Myocyte (in vitro differentiated cells): ENCODE measurements at places on chromosomes 3 and 15.

- no peak for DNase-seq
These were observed 23.8 kb downstream of the LRRFIP2 start for GRCh38 chr3:37150621-37151020.

DNA sequence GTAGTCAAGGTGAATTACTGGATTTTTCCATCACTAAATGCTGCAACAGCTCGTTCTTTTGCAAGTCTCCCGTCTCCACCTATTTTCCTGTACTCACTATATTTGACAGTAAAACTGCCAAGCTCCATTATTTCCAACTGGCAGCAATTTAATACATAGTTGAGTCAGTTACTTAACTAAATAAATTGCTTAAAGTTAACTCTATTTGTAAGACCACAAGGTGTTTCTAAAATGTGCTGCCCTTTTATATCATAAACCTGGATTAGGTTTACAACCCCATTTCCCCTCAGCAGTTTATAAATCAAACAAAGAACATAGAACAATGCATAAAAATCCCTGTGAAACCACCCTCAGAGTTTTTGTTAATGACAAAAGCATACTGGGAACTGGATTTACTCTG lies 211.4 kb upstream of the DPH6 start:
- no peak for DNase-seq

- no peak for DNase-seq
These were observed 30.2 kb upstream of the MAGEF1 start for GRCh38 chr3:184741798-184742675.

- peak; percentile 46 for DNase-seq
These were observed 13.0 kb downstream of the THBS1 start for GRCh38 chr15:39593656-39594445.

DNA sequence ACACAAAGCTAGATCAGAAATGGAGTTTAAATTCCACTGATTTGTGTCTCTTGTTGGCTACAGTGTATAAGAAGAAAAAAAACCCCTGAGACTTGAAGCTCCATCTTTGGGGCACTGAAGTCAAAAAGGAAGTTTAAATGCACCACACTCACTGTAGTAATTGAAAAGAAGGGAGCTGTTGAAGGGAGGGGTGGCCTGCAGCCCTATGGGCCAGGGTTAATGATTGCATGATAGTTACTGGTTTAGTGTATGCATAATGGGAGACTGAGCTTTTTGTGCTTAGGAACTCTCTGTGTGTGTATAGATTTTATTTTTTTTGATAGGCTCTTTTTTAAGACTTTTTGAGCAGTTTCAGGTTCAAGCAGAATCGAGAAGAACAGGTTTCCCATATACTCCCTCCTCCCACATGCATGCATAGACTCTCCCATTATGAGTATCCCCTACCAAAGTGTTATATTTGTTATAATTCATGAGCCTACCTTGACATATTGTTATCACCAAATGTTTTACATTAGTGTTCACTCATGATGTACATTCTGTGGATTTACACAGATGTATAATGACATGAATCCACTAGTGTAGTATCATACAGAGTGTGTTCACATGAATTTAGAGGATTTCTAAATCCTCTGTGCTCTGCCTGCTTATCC lies 88.2 kb downstream of the TNFAIP8L3 start:
- no peak for DNase-seq

- no peak for DNase-seq
These were observed 197.3 kb upstream of the IL12A start for GRCh38 chr3:159791336-159791735.

DNA sequence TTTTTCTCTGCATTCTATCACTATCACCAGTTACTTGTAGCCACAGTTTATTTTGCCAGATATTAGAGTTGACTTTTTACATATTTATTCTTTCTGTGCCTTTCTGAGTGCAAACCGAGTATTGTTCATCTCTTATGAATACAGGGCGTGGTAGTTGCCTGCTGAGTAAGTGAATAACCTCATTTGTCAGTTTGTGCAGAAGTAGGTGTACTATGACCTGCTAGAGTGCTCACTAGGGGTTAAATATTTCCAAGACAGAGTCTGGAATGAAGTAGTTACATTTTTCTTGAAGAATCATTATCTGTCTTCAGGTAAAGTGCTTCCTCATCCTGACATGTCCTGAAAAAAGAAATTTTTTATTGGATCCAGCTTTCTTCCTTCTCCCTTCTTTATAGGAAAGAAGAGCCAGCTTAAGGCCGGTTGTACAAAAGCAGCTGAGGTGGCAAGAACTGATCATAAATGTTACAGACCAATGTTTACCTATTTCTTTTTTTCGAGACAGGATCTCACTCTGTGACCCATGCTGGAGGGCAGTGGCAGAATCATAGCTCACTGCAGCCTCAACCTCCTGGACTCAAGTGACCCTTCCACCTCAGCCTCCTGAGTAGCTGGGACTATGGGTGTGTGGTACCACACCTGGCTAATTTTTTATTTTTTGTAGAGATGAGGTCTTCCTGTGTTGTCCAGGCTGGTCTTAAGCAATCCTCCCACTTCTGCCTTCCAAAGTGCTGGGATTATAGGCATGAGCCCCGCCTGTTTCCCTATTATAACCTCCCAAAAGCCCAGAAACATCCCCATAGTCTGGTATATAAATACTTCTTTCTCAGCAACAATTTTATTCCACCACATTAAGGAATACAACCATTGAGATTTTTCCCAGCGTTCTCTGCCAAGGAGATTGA lies 182.5 kb downstream of the TPRG1 start:
- DNase-seq = no peak

DNA sequence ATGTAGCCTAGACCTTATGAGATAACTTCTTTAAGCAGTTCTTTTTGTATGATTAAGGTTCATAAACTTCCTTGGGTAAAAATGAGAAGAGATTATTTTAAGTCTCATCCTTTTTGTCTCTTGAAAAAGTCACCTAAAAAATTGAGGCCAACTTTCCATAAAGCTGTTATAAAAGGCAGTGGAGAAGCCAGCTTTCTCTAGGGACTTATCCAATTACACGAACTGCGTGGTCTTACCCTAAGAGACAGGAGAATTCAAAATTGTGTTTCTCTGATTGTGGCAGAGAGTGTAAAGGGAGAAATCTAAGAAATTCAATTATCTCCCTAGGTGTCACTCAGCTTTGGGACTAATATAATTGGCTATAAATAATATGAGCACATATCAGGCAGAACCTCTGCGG lies 262.0 kb downstream of the SHOX2 start:
- peak; percentile 15 for DNase-seq

- no peak for DNase-seq
These were observed 9.9 kb downstream of the IL17RD start for GRCh38 chr3:57155310-57155643.

- DNase-seq = no peak
These were observed 33.9 kb downstream of the SHQ1 start for GRCh38 chr3:72814308-72814707.

- DNase-seq = no peak
These were observed 18.3 kb downstream of the MSL2 start for GRCh38 chr3:136177876-136178275.
